GM23338 (cell line): ENCODE measurements at places on chromosomes 1 and 21. TPM values are rescaled to one million over a fixed set of nuclear protein-coding genes. Genes with fewer than 3 reads are reported as not detected.

The PIAS3 gene
- 40.8 and 45.4 TPM in 2 replicates for polyA plus RNA-seq

The KIF14 gene
- polyA plus RNA-seq = 10.8 and 13.3 TPM in 2 replicates

The DTL gene
- polyA plus RNA-seq = 19.5 and 26.5 TPM in 2 replicates

The ARHGAP29 gene
- polyA plus RNA-seq = 4.2 and 4.6 TPM in 2 replicates

The CTH gene
- polyA plus RNA-seq = 25.3 and 31.0 TPM in 2 replicates

The FCRL5 gene
- polyA plus RNA-seq = 0.54 and 0.79 TPM in 2 replicates

The SLC5A9 gene
- polyA plus RNA-seq = 0.07 and 0.10 TPM in 2 replicates

DNA sequence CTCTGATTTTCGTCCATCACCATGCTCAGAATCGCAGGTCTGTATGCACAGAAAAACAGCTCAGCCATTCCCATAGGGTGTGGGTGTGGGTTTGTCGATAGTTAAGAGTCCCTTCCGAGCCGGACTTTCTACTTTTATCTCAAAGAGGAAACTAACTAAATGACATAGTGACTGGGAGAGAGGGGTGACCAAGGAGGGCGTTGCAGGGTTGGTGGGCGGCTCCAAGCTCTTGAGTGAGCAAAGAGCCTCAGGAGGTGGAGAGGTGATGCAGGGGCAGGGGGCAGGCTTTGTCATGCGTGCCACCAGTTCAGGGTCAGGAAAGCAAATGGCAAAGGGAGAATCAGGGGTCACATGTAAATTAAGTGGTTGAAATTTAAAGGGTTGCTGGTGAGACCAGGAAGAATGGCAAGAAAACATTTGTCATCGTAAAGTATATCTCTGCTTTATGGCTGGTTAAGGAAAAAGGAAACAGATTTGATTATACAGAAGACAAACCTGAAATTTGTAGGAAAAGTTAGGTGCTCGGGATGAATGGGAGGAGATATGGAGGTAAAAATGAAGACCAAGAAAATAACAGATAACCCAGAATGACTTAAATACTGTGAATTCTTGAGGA, 249.0 kb downstream of the SETD4 start:
- no peaks in the 10 kb centered on the region for H3K27me3 ChIP-seq
- H3K27ac ChIP-seq = no peak overlapping the region
- no peak overlapping the region for H3K4me3 ChIP-seq
- DNase-seq = peak; percentile 39
- no peaks in the 10 kb centered on the region for H3K36me3 ChIP-seq

- no peak overlapping the region; the same call in 1 of the 2 replicates for H3K27ac ChIP-seq
- no peaks in the 10 kb centered on the region for H3K4me1 ChIP-seq
- H3K36me3 ChIP-seq = no peaks in the 10 kb centered on the region
- H3K4me3 ChIP-seq = no peak overlapping the region
Observed at GRCh38 chr1:19361611-19362147, 49.6 kb downstream of the SLC66A1 start.

DNA sequence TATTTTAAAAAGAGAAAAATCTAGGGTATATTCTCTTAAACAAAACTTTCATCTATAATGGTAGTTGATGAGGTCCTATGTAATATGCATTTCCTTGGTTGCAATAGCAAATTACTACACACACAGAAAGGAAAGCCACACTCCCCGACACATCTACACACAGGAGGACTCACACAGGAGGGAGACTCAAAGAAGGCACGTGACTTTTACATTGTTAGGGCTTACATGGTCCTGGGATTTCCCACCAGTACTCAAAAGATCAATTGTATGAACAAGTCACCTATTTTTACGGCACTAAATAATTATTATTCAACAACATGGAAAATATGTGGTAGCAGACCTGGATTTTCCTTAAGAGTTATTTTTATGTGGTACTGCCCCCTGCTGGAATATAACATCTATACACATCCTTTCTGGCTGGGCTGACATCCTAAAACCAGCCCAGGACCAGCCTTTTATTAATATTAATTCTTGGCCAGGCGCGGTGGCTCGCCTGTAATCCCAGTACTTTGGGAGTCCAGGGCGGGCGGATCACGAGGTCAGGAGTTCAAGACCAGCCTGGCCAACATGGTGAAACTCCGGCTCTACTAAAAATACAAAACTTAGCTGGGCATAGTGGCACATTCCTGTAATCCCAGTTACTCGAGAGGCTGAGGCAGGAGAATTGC, 33.9 kb upstream of the LGALS8 start:
- DNase-seq = peak; percentile 82
- H3K27me3 ChIP-seq = no peaks in the 10 kb centered on the region
- H3K4me3 ChIP-seq = no peak overlapping the region
- H3K36me3 ChIP-seq = no peaks in the 10 kb centered on the region
- peaks cover 15% of the 10 kb centered on the region for H3K4me1 ChIP-seq

DNA sequence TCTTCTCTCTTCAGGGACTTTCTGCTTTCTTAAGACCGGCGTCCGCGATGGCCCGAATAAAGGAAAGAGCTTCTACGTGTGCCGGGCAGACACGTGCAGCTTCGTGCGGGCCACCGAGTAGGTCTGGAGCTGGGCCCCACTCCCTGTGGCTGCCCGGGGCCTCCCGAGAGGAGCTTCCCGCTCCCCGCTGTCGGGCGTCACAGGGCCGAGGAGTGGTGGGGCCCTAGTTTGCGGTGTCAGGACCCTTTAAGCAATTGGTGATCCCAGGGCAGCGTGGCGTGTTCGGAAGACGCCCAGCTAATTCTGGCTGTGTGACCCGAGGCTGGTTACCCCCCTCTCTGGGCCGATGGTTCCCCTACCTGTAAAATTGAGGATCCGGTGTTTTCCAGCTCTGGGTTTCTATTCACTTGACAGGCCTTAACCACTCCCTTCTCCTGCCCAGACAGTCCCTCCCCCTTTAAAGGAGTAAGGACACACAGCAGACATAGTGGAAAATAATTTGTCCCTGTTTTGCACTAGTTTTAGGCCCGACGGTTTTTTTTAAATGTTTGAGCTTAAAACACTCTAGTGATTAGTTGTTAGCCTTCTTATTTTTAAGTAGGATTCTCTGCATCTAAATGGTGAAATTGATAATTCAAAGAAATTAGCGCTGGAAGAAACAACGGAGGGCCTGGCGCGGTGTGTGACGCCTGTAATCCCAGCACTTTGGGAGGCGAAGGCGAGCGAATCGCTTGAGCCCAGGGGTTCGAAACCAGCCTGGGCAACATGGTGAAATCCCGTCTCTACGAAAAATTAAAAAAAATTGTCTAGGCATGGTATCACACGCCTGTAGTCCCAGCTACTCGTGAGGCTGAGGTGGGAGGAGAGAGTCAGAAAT, 553 bp downstream of the TTF2 start:
- peak overlapping the region; percentile 12; the same call in 1 of the 2 replicates for H3K27ac ChIP-seq

- H3K36me3 ChIP-seq = no peaks in the 10 kb centered on the region
- H3K27me3 ChIP-seq = no peaks in the 10 kb centered on the region
- H3K4me1 ChIP-seq = no peaks in the 10 kb centered on the region; the same call in 1 of the 2 replicates
Observed at GRCh38 chr1:234997201-234997895, 131.3 kb downstream of the TOMM20 start.

DNA sequence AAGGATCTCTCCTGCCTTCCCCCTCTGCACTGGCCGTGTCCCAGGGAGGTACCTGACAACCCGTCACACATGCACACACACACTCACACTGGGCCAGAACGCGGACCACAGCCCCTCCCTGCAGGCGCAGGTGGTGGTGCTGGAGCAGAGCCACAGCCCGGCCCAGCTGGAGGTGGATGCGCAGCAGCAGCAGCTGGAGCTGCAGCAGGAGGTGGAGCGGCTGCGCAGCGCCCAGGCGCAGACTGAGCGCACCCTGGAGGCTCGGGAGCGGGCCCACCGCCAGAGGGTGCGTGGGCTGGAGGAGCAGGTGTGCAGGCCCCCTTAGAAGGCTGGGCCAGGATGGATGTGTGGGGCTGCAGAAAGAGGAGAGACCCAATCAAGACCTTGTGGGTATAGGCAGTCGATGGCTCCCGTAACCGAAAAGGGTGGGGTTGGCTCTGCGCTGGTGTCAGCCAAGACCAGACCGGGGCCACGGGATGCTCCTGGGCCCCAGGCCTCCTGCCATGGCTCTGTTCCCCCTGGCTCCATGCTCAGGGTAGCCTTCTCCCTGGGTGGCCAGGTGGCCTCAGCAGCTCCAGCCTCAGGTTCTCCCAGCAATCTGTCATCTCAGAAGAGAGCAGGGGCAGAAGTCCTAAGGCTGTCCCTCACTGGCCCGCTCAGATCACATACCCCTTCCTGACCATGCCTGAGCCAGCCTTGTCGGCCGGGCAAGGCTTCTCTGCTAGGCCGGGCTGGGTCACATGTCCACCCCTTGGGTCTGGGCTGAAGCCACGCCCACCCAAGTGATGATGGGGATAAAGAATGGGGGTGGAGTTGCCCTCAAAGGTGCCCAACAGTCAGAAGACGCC, 8.9 kb downstream of the MFAP2 start:
- H3K4me1 ChIP-seq = peaks cover 7% of the 10 kb centered on the region; the same call in 1 of the 2 replicates
- no peaks in the 10 kb centered on the region for H3K27me3 ChIP-seq
- no peak overlapping the region for H3K4me3 ChIP-seq
- no peaks in the 10 kb centered on the region; the same call in 1 of the 2 replicates for H3K36me3 ChIP-seq

- H3K27ac ChIP-seq = no peak overlapping the region
Observed at GRCh38 chr1:165960136-165960535, 132.7 kb downstream of the UCK2 start.

DNA sequence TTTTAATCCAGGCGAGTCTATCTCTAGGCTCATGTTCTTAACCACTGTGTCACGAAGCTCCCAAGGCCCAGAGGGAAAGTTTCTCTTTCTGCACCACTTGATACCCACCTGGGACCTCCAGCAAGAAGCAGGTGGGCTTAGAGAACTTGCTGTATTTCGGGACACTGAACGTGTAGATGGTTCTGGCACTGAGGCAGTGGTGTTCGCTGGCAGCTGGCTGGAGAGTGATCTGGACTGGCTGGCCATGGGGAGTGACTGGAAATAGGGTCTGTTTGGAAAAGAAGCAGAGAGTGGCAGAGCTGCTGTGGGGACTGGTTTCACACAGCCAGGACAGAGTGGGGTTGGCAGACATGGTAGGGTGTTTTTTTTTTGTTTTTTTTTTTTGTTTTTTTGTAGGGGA, 16.4 kb upstream of the IL22RA1 start:
- 0 out of 2 replicates have a peak, but pooled peaks cover under 1% of the 10 kb centered on the region for H3K4me1 ChIP-seq
- no peak overlapping the region for H3K27ac ChIP-seq
- H3K27me3 ChIP-seq = no peaks in the 10 kb centered on the region
- no peak for DNase-seq
- peaks cover 1% of the 10 kb centered on the region; the same call in 1 of the 2 replicates for H3K36me3 ChIP-seq

DNA sequence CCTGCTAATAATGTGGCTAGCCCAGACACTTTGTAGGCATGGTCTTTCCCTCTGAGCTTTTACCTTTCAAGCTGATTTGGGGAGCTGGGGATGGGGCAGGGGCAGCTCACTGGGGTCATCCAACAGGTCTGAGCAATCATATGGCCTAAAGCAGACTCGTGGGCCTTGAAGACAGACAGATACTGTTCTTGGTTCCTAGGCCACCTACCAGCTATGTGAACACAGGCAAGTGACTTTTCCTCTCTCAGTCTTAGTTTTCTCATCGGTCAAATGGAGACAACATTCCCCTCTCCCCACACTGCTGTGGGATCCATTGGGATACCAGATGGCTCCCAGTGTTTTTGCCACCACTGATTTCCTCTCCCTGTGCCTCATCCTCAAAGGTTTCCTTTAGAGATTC, 181.8 kb downstream of the RRAGC start:
- no peak overlapping the region for H3K4me3 ChIP-seq
- H3K4me1 ChIP-seq = no peaks in the 10 kb centered on the region
- no peak overlapping the region for H3K27ac ChIP-seq
- H3K27me3 ChIP-seq = no peaks in the 10 kb centered on the region
- no peaks in the 10 kb centered on the region for H3K36me3 ChIP-seq
- DNase-seq = no peak

DNA sequence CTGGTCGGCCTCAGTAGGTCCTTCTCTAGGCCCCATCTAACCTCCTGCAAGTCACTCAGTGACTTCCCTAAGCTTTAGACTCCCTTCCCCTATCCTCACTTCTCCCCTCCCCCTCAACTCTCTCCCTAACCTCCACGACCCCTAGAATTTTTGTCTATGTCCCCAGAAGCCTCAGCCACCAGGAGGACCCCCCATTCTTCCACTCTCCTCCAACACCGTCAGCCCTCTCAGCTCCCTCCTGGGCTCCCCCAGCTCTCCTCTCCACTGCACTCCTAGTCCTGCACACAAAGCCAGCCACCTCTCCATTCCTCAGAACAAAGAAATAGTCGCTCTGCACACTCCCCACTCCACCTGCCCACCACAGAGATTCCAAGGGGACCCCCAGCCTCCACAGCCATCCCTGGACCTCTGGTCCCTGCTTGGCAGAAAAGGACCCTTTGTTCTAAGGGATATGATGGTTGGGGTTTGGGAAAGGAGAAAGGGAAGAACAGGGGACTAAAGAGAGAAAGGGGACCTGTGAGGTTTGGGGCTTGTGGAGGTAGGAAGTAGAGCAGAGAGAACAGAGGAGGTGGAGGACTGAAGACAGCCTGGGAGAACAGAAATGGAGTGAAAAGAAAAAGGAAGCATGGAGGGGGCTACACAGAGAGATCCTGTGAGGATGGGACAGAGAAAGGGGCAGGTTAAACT, 2.8 kb downstream of the ARHGEF2 start:
- H3K27ac ChIP-seq = peak overlapping the region; percentile 79
- H3K27me3 ChIP-seq = no peaks in the 10 kb centered on the region
- H3K36me3 ChIP-seq = no peaks in the 10 kb centered on the region
- no peak for DNase-seq
- H3K4me3 ChIP-seq = peak overlapping the region; percentile 96
- peaks cover 70% of the 10 kb centered on the region for H3K4me1 ChIP-seq

GRCh38 chr1:85417017-85417416, 47.9 kb downstream of the DDAH1 start:
- 0 out of 2 replicates have a peak, but pooled peaks cover 5% of the 10 kb centered on the region for H3K4me1 ChIP-seq
- peak; percentile 48 for DNase-seq
- no peaks in the 10 kb centered on the region for H3K27me3 ChIP-seq
- H3K36me3 ChIP-seq = no peaks in the 10 kb centered on the region
- H3K4me3 ChIP-seq = no peak overlapping the region
- no peak overlapping the region for H3K27ac ChIP-seq

- no peaks in the 10 kb centered on the region for H3K36me3 ChIP-seq
- DNase-seq = no peak
- no peaks in the 10 kb centered on the region for H3K27me3 ChIP-seq
- no peaks in the 10 kb centered on the region for H3K4me1 ChIP-seq
- H3K4me3 ChIP-seq = no peak overlapping the region
- no peak overlapping the region for H3K27ac ChIP-seq
Observed at GRCh38 chr1:65979136-65980044, 186.7 kb downstream of the PDE4B start.

DNA sequence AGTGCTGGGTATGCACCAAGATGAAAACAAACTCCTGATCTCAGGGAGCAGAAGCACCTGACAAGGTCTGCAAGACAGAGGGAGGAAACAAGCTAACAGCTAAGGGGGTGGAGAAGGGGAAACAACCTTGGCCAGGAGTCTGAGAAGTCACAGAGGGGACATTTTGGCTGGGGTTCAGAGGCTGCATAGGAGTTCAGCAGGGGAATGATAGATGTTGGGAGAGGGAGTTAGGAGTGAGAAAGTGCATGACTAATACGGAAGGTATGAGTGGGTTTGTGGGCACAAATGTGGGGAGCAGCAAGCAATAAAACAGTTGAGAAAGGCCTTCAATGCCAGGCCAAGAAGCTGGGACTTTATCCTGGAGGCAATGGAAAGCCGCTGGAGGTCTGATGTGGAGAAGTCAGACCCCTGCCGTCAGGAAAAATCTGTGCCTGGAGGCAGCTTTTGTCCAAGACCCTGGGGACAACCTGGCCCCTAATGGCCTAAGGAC, 16.4 kb downstream of the EPHA2 start:
- no peak overlapping the region for H3K27ac ChIP-seq
- no peaks in the 10 kb centered on the region for H3K27me3 ChIP-seq
- H3K4me3 ChIP-seq = no peak overlapping the region
- DNase-seq = no peak

GRCh38 chr1:203795441-203796235, at the start of the genes ZBED6 and ZC3H11A:
ZBED6 (plus strand) TSS chr1:203795623; CDS start chr1:203797523, 1,900 bp downstream.
ZC3H11A (plus strand) TSS chr1:203795623; CDS start chr1:203817071, 21,448 bp downstream.
- H3K4me1 ChIP-seq = peaks cover 17% of the 10 kb centered on the region
- peak; percentile 100 for DNase-seq
- H3K36me3 ChIP-seq = peaks cover 16% of the 10 kb centered on the region; the same call in 1 of the 2 replicates

- no peaks in the 10 kb centered on the region for H3K27me3 ChIP-seq
- no peak for DNase-seq
- no peak overlapping the region for H3K4me3 ChIP-seq
- H3K27ac ChIP-seq = no peak overlapping the region
- peaks cover 31% of the 10 kb centered on the region for H3K36me3 ChIP-seq
Observed at GRCh38 chr21:44771896-44772525, 29.6 kb downstream of the UBE2G2 start.
